ENCODE measurements at places on chromosomes 12 and 14.

GRCh38 chr12:93180566-93180965 lies 197.2 kb upstream of the NUDT4 start:
- DNase-seq, result no peak

GRCh38 chr12:51023625-51024382 lies 2.4 kb downstream of the SLC11A2 start:
- no peak for DNase-seq

- DNase-seq, result no peak
These were observed 17.2 kb downstream of the PLEKHG3 start for GRCh38 chr14:64721391-64721791.

- no peak for DNase-seq
These were observed 136.7 kb downstream of the ZNF664 start for GRCh38 chr12:124109760-124110159.

DNA sequence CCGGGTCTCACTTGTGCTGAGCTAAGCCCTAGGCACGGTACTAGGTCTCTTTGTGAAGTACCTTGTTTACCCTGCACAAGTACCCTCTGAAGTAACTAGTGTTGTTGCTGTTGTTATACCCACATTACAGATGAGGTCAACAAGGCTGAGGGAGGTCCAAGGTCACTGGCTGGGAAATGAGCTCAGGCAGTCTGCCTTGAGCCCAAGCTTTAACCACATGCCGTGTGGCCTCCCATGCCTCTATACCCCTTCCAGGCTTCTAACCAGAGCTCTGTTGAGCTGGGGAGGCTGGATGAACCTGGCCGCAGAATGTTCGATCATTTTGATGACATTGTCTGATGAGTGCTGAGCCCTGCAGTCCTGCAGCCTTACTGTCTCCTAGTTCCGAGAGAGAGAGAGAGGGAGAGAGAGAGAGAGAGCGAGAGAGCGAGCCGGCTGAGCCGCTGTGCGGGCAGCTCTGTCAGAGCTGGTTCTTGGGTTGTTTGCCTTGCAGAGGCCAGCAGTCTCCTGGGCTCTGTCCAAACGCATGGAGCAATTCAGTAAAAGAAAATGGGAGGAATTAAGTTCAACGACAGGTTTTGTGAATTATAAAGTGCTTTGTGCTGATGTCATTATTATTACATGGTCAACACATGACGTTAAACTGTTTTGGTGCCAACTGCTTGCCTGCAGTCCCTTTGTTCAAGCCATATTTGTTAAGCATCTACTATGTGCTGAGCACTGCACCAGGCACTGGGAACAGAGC lies 13.1 kb downstream of the JDP2 start:
- peak; percentile 81 for DNase-seq

DNA sequence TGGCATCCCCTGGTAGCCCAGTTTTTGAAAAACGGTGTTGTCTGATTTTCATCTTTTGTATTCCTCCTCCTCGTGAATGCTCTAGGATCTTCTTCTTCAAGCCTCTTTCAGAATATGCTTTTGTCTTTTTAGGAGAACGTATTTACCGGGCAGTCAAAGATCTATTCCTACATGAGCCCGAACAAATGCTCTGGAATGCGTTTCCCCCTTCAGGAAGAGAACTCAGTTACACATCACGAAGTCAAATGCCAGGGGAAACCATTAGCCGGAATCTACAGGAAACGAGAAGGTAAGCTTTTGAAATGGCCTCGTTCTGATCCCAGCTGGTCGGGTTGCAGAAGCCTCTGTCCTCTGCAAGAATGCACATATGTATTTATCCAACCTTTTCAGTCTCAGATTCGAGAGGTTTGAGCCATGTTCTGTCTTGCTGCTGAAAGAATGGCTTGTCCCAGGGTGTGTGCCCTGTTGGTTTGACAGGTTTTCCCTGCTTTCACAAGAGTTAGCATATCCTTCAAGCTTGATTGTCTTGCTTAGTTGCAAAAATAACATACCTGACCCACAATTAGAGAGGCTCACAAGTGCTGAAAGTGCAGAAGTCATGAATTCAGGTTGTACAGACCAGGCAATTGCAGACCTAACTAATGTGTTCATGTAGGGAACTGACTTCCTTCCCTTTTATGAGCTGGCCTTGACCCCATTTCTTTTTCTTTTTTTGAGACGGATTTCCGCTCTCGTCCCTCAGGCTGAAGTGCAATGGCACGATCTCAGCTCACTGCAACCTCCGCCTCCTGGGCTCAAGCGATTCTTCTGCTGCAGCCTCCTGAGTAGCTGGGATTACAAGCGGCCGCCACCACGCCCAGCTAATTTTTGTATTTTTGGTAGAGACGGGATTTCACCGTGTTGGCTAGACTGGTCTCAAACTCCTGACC lies 6.8 kb downstream of the KMT5A start:
- DNase-seq, result no peak

- DNase-seq, result no peak
These were observed 661.1 kb downstream of the VRK1 start for GRCh38 chr14:97458255-97458654.

DNA sequence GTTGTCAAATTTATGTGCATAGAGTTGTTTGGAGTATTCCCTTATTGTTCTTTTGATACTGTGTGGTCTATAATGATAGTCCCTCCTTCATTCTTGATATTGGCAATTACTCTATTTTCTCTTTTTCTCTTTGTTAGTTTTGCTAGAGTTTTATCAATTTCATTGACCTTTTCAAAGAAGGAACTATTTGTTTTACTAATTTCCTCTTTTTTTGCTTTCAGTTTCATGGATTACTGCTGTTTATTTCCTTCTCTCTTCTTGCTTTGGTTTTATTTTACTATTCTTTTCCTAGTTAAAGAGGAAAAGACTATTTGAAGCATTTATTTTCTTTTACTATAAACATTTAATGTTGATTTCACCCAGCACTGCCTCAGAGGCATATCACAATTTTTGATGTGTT lies 250.9 kb upstream of the PELI2 start:
- DNase-seq, result no peak

- no peak for DNase-seq
These were observed 7.0 kb downstream of the RTL1 start for GRCh38 chr14:100896369-100897060.

- no peak for DNase-seq
These were observed 116.6 kb downstream of the GCH1 start for GRCh38 chr14:54785778-54786770.

DNA sequence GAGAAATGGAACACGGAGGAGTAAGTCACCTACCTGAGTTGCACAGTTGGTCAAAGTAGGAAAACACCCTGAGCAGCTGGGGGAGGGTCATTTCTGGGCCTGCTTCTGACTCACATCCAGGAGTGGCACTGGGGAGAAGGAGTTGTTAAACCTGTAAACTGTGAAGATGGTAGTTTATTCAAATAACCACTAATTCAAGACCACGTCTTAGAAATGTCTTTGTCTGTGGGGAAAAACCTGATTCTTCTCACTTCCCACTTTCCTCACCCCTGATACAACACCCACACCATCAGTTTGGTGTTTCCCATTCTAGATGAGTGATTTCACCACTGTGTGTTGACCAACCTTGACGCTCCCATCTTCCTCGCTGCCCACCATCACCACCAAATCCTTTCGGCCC lies 207.1 kb downstream of the ANO4 start:
- no peak for DNase-seq

GRCh38 chr12:93938317-93938716 lies 210.1 kb upstream of the PLXNC1 start:
- no peak for DNase-seq

DNA sequence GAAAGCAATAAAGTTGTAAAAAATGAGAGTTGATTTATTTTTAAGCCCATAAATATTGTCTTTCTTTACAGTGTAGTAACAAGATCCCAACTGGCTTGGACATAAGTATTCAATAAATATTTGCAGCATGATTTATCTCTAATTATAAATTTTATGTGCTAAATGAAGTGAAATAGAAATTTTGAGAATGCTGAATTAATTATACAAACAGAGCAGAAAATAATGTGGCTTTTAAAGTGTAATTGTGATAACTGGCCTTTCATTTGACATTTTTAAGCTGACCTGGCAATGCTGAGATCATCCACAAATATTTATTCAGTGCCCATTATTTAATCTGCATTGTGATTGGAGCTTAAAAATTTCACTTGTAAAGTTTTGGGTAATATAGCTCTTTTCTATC lies 201.6 kb upstream of the NAV3 start:
- DNase-seq, result no peak

GRCh38 chr12:32505067-32505945 lies 105.9 kb downstream of the FGD4 start:
- DNase-seq, result no peak

DNA sequence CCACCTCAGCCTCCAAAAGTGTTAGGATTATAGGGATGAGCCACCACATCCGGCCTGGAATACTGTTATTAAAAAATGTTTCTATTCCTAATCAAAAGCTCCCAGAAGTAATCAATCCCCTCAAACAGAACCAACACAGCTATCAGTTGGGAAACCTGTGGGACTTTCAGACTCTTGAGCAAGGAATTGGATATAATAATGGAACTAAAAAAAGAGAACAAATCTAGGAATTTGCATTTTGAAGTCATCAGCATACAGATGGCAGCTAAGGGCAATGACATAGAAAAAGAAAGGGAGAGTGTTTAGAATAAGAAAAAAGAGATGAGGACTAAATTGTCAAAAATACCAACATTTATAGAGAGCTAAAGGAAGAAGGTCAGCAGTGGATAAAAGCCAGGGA lies 54.7 kb upstream of the AMN1 start:
- no peak for DNase-seq

DNA sequence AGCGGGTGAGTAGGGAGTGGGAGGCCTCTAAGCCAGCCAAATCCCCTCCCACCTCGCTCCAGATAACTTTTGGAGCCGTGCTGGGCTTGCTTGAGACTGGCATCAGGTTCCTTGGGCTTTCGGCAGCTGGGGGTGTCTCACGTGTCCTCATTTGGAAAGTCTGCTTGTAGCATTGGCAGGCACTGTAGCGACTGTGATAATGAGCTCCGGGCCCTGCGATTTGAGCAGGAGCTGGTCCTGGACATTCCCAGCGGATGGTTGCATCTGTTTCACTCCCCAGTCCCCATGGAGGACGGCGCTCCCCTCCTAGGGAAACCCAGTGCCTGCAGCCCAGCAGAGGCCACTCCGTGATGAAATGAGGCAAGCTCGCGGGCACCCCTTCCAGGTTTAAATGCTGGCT lies 49.4 kb downstream of the DGLUCY start:
- DNase-seq, result no peak

GRCh38 chr12:128140551-128140950 lies 126.4 kb upstream of the TMEM132C start:
- DNase-seq, result no peak

- no peak for DNase-seq
These were observed 654.5 kb downstream of the NOVA1 start for GRCh38 chr14:25943329-25943728.

GRCh38 chr14:102222009-102222575 lies 82.4 kb downstream of the WDR20 start:
- no peak for DNase-seq

GRCh38 chr14:36880276-36880675 lies 218.6 kb downstream of the PAX9 start:
- DNase-seq, result no peak

GRCh38 chr12:98151105-98151590 lies 364.2 kb upstream of the TMPO start:
- no peak for DNase-seq

- no peak for DNase-seq
These were observed 413.8 kb upstream of the SOX5 start for GRCh38 chr12:24363177-24363754.

- no peak for DNase-seq
These were observed 4.9 kb downstream of the BMP4 start for GRCh38 chr14:53951627-53952303.

GRCh38 chr12:12722435-12723148 lies 5.4 kb downstream of the CDKN1B start:
- no peak for DNase-seq

All from AG04450 (cell line).